ENCODE measurements at places on chromosomes 7 and 10.

DNA sequence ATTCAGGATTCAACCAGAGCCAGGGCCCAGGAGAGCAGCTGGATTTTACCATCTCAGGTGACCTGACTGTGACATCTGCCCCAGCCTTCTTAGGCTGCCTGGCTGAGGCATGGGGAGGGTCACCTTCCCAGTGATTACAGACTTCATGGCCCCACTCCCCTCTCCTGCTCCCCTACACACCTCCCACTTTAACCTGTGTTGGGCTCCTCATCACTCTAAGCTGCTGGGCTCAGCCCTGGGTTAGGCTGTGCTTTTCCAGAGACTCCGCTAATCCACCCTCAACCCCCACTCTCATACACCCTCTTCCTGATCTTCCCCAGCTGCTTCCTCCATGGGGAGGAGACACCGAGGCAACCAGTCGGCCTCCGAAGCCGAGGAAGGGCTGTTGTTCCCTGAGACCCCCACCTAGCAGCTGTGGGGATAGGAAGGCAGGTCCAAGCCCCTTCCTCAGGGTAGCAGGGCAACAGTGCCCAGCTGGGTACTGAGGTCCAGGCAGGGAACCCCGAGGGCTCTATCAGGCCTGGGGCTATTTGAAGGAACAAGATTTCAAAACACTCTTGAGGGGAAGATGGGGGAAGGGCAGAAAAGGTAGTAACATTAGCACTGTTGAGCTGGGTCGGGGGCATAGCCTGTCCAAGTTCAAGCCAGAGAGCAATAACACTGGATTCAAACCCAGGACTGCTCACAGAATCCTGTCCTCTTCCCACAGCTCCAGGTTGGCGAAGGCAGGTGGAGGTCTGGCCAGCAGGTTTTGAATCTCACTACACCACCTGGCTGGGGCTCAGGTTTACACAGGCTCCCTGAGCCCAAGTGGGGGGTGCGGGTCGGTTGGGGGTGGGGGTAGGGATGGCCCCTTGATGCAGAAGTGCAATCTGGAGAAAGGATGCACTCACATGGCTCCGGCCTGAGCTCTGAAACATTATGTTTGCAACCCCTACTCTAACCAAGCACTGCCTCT is 1.8 kb downstream of the IMPDH1 start:
- DNase-seq = peak; percentile 94

DNA sequence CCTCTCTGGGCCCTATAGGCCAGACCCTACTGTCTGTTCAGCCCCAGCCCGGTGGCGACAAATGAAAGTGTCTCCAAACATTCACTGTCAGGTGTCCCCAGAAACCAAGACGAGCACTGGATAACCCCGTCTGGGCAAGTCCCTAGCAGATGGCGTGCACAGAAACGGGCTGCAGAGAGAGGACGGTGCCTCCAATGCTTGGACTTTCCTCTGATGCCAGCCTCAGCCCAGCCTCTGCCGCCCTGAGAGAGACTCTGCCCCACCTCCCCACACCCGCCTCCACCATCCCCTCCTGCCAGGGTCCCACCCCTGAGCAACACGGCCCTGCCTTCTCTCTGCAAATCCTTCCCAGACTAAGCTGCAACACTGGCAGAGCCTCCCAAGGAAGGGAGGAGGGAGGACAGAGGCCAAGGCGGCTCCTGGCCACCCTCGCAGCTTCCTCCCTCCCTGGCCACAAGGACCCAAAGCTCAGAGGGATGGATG is 7.4 kb upstream of the LFNG start:
- DNase-seq = peak; percentile 85

DNA sequence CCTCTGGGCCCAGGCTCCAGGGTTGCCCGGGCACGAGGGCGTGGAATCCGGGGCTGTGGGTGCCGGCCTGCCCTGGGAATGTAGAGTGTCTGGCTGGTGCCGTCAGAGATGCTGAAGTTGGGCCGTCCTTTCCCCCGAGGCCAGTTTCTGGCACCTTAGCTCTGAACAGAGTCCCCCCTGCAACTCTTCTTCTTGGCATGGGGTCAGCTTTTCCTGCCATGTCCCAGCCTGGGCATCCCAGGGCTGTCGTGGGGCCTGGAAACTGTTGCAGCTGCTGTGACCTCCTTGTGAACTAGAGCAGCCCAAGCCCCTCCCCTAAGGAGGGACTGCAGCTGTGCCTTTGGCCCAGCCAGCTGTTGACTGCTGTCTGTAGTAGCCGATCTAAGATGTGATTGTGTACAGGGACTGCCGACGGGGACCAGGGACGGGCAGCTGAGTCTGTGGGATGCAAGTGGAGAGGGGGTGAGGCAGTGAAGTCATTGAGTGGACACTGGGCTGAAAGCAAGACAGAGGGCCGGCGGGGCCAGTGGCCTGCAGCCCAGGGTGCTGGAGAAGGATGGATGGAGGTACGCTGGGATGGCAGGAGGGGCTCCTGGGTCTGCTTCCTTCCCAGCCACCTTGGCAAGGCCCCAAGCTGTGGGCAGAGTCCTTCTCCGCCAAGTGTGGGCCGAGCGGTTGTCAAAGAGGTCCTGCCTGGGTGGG is 35.8 kb downstream of the GBX1 start:
- no peak for DNase-seq

GRCh38 chr10:20289070-20289828 is 473.0 kb downstream of the PLXDC2 start:
- DNase-seq = no peak

DNA sequence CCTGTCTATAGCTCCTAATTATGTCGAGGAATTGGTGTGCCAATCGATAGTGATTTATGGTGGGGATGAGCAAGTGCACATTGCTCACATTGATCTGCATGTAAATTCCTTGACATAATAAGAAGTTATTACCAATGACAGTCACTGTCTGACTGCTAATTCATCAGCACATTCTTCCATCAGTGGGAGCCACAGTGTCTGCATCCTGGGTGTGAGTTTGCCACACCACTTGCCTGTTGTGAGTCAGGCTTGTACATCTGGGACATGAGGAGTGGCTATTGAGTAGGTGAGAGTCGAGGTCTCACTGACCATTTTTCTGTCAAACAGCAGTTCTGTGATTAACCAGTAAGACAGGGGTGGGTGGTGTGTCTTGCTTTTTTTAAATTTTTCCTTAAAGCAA is 263.4 kb downstream of the LRMDA start:
- no peak for DNase-seq

GRCh38 chr7:47218378-47219176 is 363.3 kb downstream of the TNS3 start:
- no peak for DNase-seq

GRCh38 chr7:80722616-80723195 is 84.3 kb downstream of the CD36 start:
- DNase-seq = no peak

DNA sequence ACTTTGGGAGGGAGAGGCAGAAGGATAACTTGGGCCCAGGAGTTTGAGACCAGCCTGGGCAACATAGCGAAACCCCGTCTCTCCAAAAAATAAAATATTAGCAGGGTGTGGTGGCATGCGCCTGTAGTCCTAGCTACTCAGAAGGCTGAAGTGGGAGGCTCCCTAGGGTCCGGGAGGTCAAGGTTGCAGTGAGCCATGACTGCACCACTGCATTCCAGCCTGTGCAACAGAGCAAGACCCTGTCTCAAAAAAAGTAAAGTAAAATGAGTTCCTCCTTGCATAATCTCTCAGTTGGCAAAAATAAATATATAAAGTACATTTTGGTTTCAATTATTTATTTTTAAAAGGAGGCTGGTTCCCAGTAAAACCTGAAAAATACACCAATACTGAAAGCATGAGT is 11.8 kb downstream of the NANOS1 start:
- no peak for DNase-seq

DNA sequence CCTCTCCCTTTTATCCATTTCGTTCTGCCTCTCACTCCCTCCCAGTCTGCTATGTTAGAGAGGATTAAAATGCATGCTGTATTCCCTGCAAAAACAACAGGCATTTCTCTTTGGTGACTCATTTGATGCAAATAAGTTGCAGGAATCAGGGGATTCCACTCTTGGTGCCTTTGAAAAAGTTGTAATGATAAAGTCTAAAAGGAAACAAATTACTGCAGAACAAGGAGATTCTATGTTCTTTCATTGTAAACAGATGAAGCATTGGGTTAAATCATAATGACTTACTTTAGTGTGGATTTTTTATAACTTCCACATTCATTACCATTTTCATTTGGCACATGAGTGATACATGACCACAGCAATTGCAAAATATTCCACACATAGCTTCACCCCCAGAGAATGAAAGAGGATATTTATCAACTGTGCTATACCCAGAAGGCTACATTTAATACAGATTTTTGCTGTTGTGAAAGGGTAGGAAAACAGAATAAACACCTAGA is 33.4 kb upstream of the ABLIM1 start:
- no peak for DNase-seq

DNA sequence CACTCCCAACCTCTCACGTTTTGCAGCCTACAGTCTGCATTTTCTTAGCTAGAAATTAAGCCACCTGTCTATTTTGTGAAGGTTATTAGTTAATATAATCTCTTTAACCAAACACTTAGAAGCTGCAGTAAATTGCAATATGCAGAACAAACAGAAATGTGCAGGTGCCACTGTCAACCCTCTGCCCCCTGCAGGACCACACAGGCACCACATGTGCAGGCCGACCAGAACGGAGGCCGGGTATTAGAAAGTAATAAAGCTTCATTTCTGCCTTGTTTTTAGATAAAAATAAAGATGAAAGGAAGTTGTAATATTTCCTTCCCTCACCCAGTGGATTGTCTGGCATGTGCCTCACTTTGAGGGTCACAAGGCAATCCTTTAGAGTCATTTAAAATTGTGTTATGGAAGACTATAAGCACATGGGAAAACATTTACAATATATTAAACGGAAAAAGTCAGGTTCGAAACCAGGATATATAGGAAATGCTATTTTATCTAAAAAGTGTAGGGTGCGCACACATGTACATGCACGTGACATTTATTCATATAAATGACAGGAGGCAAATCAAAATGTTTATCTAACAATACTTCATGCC is 158.2 kb downstream of the ARHGAP12 start:
- DNase-seq = peak; percentile 30

GRCh38 chr10:129532838-129533237 is 65.8 kb downstream of the MGMT start:
- no peak for DNase-seq

GRCh38 chr10:21757185-21757901 is 223.3 kb downstream of the MLLT10 start:
- DNase-seq = no peak

GRCh38 chr7:123633553-123633952 is 22.1 kb upstream of the LMOD2 start:
- no peak for DNase-seq

GRCh38 chr7:140121326-140121725 is 55.5 kb downstream of the KDM7A start:
- DNase-seq = no peak

DNA sequence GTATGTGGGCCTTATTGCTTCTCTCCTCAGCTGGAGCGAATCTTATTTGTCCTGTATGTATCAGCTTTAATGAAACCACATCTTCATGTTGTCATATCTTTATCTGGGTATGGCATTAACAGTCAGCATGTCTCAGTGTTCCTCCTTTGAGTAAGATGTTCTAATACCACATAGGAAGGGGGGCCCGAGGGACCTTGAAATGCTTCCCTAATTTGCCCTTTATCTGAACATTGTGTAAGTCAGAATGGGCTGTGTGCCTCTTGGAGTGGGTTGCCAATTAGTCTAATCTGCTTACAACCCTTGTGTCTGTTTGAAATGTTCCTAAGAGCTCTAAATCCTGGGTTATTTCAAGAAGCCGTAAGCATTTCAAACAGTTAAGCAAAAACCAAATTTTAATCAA is 623.8 kb downstream of the SUGCT start:
- peak; percentile 56 for DNase-seq
